Activated CD8-positive, alpha-beta memory T cell treated with anti-CD3 and anti-CD28 coated beads, Interleukin-2, amount 10 ng/mL, durations not matched to agents 7 days and 5 days (primary cell): ENCODE measurements at places on chromosomes 2 and 18. TPM values are rescaled to one million over a fixed set of nuclear protein-coding genes. Genes with fewer than 3 reads are reported as not detected.

HOXD4 gene
- not detected for total RNA-seq

LIPT1 gene
- total RNA-seq: 5.3 TPM

DOK6 gene
- total RNA-seq: not detected

VAMP8 gene
- 99.6 TPM for total RNA-seq

SULT6B1 gene
- total RNA-seq: not detected

- no peaks in the 10 kb centered on the region for H3K4me1 ChIP-seq
- H3K27ac ChIP-seq: no peak overlapping the region
- no peak for DNase-seq
- no peaks in the 10 kb centered on the region for H3K27me3 ChIP-seq
Observed at GRCh38 chr2:59680863-59681262, 872.6 kb downstream of the BCL11A start.

DNA sequence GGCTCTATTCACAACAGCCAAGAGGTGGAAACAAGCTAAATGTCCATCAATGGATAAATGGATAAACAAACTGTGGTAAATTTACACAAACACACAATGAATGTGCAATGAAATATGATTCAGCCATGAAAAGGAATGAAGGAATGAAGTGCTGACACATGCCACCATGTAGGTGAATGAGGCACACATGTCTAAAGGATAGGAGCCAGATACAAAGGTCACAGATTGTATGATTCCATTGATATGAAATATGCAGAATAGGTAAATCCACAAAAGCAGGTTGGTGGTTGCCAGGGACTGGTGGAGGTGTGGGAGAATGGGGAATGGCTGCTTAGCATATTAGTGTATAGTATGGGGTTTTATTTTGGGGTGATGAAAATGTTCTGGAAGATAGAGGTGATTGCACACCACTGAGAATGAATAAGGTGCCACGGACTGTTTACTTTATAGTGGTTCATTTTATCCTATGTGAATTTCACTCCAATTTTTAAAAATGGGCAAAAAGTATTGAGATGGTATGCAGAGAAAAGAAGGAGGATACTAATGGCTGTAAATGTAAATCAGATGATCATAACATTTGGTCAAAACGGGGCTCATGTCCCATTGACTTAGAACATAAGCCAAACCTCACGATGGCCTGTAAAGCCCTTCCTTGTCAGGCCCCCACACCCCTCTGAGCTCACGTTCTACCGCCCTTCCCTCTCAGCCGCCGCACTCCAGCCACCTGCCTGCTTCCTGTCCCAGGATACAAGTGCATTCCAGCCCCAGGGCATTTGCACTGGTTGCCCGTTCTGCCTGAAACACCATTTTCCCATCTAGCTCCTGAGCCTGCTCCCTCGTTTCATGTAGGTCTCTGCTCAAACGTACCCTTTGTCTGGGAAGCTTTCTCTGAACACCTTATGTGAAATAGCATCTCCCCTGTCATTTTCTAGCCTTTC is 165.5 kb downstream of the DDX1 start:
- no peaks in the 10 kb centered on the region for H3K27me3 ChIP-seq
- H3K4me1 ChIP-seq: no peaks in the 10 kb centered on the region
- no peak overlapping the region for H3K27ac ChIP-seq

GRCh38 chr2:149068996-149069888 is 30.7 kb downstream of the LYPD6B start:
- H3K27me3 ChIP-seq: peaks cover 18% of the 10 kb centered on the region
- no peaks in the 10 kb centered on the region for H3K36me3 ChIP-seq
- H3K4me3 ChIP-seq: no peak overlapping the region
- H3K27ac ChIP-seq: no peak overlapping the region
- peaks cover 15% of the 10 kb centered on the region for H3K4me1 ChIP-seq

DNA sequence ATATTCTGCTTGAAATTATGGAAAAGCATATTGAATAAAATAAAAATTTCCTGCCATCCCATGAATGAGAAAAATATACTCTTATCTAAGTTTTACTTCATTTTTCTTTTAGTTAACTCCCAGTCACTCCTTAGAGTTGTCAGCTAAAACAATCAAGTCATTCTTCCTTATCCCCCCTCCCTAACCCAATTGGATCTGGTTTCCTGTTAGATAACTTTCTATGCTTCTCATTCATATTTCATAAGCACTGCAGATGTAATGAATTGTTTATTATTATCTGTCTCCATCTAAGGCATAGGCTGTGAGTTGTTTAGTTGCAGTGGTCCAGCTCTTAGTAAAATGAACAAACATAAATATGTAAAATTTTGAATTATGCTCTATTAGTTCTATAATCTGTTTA is 244.0 kb upstream of the GCFC2 start:
- H3K27ac ChIP-seq: no peak overlapping the region
- H3K4me3 ChIP-seq: no peak overlapping the region
- no peaks in the 10 kb centered on the region for H3K27me3 ChIP-seq

GRCh38 chr2:60023256-60023985 is 530.0 kb downstream of the BCL11A start:
- no peaks in the 10 kb centered on the region for H3K4me1 ChIP-seq
- no peaks in the 10 kb centered on the region for H3K27me3 ChIP-seq
- H3K4me3 ChIP-seq: no peak overlapping the region
- DNase-seq: no peak
- no peaks in the 10 kb centered on the region for H3K36me3 ChIP-seq
- no peak overlapping the region for H3K27ac ChIP-seq

DNA sequence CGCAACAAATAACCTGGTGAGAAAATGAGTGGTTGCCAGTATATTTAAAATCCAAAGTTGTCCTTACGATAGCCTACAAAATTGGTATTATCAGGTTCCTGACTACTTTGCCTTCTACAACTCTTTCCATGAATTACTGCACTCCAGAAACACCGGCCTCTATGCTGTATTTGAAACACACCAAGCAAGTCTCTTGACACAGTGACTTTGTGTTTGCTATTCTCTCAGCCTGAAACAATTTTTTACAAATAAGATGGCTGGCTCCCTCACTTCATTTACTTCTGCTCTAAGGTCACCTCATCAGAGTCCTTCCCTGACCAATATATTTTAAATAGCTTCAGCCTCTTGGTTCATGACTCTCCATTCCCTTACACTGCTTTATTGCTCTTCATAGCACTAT is 12.2 kb downstream of the KANSL1L start:
- peaks cover 9% of the 10 kb centered on the region for H3K36me3 ChIP-seq
- no peak overlapping the region for H3K27ac ChIP-seq
- H3K27me3 ChIP-seq: no peaks in the 10 kb centered on the region
- no peak overlapping the region for H3K4me3 ChIP-seq
- H3K4me1 ChIP-seq: peaks cover 11% of the 10 kb centered on the region
- no peak for DNase-seq

DNA sequence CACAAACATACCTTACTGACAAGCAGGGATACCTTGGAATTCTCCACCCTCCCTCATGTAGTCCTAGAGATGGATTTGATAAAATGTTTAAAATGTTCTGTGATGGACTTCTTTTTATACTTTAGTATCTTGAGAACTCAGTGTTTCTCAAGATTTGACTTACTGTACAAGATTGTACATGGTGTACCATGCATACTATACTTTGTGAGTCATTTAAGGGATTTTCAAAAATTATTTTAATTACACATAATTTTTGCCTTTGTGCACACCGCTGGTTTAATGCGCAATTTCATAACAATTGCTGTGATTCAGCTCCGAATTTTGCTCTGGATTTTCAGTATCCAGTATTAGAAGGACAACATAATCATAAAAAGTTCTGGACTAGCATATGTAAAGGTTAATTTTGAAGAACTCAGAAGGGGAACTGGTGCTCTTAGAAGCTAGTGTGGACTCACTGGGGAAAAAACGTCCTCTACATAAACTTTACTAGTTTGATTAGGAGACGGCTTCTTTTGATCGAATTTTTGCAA is 78.6 kb upstream of the ACSL3 start:
- H3K27me3 ChIP-seq: peaks cover 46% of the 10 kb centered on the region
- no peak overlapping the region for H3K4me3 ChIP-seq
- DNase-seq: no peak
- H3K36me3 ChIP-seq: peaks cover 1% of the 10 kb centered on the region
- no peaks in the 10 kb centered on the region for H3K4me1 ChIP-seq
- no peak overlapping the region for H3K27ac ChIP-seq

- H3K27ac ChIP-seq: no peak overlapping the region
- H3K4me3 ChIP-seq: no peak overlapping the region
- DNase-seq: no peak
- H3K36me3 ChIP-seq: no peaks in the 10 kb centered on the region
Observed at GRCh38 chr2:160910681-160911080, 249.5 kb upstream of the TANK start.
